CD4-positive, alpha-beta T cell treated with Interleukin-10 for 1 hour (primary cell): ENCODE measurements at places on chromosomes 2 and 18.

DNA sequence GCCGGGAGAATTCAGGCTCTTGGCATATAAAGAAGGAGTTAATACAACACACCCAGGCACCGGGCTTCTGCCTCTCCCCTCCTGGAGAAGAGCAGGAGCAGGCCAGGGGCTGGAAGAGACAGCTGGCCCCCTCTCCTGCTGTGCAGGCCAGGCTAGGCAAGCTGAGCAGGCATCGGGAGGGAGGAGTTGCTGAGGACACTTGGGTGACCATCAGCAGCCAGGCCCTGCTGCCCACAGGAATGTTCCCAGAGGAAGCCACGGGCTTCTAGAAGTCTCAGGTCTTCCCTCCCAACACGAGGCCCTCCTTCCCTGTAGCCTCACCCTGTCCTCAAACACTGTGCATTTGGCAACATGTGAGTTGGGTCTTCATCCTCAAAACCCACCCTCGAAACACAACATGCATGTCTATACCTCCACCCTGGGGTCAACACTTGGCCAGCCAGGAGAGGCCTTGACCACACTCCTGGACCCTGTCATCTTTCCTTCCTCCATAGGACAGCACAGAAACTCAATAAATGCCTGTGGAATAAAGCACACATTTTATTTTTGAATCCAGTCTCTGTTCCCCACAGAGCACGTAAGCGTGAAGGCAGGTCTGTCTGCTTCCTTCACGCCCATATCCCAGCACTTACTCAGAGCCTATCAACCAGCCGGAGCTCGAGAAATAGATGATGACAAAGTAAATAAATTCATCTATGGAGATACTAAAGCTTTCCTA lies 433.8 kb upstream of the ID2 start:
- no peak for DNase-seq

DNA sequence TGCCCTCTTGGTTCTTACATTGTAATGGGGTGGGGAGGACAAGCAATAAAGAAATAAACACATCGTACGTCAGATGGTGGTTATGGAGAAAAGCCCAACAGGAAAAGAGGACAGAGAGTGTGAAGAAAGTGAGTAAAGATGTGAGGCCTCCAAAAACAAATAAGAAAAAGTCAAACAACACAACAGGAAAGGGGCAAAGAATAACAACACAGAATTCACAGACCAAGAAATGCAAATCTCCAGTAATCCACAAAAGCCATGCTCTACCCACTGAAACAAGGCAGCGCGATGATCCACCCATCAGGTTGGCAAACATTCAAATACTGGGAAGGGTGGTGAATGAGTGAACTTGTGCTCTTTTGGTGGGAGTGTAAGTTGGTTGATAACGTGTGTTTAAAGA lies 16.7 kb upstream of the DUSP2 start:
- peak; percentile 42 for DNase-seq

GRCh38 chr2:237389831-237390230 lies 24.1 kb downstream of the COL6A3 start:
- DNase-seq, result no peak

- no peak for DNase-seq
These were observed 126.6 kb upstream of the RMDN2 start for GRCh38 chr2:37798315-37799005.

DNA sequence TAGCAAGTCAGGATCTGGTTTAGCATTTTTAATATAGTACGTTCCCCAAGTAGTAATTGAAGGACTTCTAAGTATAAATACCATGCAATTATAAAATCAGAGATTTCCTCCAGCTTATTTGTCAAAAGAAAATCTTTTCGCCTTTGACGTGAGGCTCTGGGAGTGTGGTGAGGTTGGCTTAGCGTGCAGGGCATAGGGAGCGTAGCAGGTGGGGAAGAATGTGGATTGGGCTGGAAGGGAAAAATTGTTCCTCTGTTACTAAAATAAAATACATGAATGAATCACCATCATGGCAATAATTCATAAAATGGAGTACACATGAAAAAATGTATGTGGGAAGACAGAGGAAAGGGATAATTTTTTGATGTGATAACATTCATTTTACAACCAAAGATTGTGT lies 5.4 kb upstream of the IL1RL2 start:
- no peak for DNase-seq

DNA sequence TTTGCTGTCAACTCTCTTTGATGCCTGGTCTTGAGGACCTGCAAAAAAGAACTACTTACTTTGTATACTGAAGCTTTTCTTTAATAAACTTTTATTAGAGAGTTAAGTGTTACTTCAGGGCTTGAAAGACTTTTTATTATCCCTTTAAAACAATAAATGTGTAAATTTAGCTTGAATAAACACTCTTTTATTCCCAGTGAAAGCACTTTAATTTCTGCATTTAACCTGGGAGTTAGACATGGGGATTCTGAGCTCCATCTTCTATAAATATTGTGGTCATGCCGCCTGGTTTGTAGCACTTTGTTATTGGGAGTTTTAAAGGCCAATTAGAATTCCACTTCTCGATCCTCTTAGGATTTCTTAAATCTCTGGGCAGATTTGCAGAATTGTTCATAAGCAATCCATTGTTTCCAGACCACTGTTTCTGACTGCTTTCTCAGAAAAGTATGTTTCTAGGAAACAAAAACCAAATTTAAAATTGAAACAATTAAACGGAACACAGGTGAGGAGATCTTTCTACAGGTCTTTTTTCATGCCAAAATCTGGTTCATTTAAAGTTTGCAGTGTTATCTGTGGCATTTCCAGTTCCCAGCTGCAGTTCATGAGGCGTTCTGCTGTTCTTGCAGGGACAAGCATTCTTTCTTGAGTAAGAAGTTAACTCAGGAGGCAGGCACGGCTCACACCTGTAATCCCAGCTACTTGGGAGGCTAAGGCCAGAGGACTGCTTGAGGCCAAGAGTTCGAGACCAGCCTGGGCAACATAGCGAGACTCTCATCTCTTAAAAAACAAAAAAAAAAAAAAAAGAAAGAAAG lies 18.1 kb upstream of the E2F6 start:
- DNase-seq, result no peak

DNA sequence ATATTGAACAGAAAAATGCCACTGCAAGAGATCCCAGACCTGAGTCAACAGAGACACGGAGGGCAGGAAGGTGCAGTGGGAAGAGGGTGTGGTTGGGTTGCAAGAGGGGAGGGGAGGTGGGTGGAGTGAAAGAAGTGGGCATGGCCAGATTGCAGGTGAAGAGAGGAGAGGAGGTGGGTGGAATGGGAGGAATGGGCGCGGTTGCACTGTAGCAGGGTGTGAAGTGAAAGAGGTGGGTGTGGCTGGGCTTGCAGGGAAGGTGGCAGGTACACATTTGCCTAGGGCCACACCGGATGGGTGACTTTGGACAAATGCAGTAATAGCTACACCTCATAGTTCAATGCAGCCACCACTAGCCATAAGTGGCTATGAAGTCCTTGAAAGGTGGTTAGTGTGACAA lies 71.1 kb downstream of the DOCK10 start:
- DNase-seq, result peak; percentile 28

DNA sequence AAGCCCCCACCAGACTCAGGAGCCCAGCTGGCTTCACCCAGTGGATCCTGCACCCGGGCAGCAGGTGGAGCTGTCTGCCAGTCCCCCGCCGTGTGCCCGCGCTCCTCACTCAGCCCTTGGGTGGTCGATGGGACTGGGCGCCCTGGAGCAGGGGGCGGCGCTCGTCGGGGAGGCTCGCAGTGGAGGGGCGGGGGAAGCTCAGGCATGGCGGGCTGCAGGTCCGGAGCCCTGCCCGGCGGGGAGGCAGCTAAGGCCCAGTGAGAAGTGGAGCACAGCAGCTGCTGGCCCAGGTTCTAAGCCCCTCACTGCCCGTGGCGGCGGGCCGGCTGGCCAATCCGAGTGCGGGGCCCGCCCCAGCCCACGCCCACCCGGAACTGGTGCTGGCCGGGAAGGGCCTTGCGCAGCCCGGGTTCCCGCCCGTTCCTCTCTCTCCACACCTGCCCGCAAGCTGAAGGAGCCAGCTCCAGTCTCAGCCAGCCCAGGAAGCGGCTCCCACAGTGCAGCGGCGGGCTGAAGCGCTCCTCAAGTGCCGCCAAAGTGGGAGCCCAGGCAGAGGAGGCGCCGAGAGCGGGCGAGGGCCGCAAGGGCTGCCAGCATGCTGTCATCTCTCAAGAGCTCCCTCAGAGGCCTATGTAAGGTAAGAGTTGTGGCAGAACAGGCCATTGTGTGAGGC lies 1307.8 kb upstream of the TMEFF2 start:
- no peak for DNase-seq

DNA sequence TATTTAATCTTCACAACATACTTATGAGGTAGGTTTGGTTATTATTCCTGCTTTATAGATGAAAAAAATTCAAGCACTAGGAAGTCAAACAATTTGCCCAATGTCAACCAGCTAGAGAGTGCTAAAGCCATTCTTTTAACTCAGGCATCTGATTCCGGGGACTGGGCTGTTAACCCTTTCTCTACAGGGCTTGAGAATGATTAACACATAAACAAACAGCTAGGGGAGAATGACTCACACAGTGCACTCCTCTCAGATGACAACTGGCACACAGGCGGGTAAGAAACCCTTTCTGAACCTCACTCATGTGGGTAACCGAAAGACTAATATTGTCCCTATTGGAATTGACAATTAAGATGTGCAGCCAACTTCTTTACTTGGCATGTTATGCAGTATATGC lies 86.3 kb upstream of the FSHR start:
- no peak for DNase-seq

DNA sequence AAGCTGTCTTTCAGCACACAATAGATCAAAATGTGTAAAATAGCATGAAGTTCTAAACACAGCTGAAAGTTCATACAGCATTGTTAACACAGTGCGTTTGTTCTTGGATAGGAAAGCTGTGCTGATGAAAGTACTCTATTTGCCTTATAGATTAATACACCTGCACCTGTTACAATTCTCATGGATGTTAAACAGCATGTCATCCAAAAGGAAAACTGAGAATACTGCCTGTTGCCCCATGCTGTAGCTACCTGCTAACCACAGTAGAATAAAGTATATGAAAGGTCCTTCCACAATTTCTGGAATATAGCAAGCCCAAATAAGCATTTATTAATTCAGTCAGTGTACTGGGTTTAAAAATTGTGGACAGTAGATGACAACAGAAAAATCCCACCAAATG lies 166.7 kb upstream of the DTNA start:
- no peak for DNase-seq

- no peak for DNase-seq
These were observed 6.7 kb downstream of the TGFA start for GRCh38 chr2:70546885-70547284.

DNA sequence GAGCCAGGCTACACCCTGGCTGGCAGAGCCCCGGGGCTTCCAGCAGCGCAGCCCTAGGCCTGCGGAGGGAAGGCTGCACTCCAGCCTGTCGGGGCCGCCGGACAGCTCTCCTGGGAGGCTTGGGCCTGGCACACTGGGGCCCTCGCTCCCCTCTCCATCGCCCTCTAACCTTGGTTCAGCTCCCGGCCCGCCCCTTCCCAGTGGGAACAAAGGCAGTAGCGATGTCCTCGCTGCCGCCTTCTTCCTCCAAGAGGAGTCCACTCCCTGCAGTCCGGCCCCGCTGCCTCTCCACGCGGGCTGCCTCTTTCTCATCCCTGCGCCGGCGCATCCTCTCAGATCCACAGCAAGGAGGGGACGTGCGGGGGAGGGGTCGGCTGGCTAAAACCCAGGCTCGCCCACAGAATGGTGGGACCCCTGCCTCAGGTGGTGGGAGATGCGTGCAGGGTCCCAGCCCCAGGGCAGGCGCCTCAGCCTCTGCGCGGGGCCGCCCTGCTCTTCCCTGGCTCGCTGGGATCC lies 138.1 kb downstream of the TWIST2 start:
- no peak for DNase-seq

- DNase-seq, result peak; percentile 77
These were observed 246.0 kb downstream of the LDLRAD4 start for GRCh38 chr18:13464432-13465123.

GRCh38 chr2:50879457-50879856 lies 152.5 kb downstream of the NRXN1 start:
- no peak for DNase-seq
